Karpas-422 (cell line): ENCODE measurements at places on chromosomes 16 and 17. TPM values are rescaled to one million over a fixed set of nuclear protein-coding genes. Genes with fewer than 3 reads are reported as not detected.

HS3ST3B1 gene
- total RNA-seq = not detected in 2 replicates

DPEP1 gene
- total RNA-seq = 0.87 and 1.7 TPM in 2 replicates

- DNase-seq = no peak
These were observed 13.9 kb upstream of the SCNN1B start for GRCh38 chr16:23288209-23288608.

GSG1L gene
- total RNA-seq = not detected in 2 replicates

- DNase-seq = no peak
These were observed 8.1 kb downstream of the SCNN1B start for GRCh38 chr16:23310217-23310616.

NLRC3 gene
- total RNA-seq = 22.4 and 31.5 TPM in 2 replicates

CCT6B gene
- total RNA-seq = 5.4 and 7.0 TPM in 2 replicates

KRTAP4-4 gene
- not detected in 2 replicates for total RNA-seq

- no peak for DNase-seq
These were observed 20.1 kb upstream of the ADCY9 start for GRCh38 chr16:4136229-4136813.

GRCh38 chr17:1759529-1759928, 2.3 kb upstream of the SERPINF1 start:
- no peak for DNase-seq

DNA sequence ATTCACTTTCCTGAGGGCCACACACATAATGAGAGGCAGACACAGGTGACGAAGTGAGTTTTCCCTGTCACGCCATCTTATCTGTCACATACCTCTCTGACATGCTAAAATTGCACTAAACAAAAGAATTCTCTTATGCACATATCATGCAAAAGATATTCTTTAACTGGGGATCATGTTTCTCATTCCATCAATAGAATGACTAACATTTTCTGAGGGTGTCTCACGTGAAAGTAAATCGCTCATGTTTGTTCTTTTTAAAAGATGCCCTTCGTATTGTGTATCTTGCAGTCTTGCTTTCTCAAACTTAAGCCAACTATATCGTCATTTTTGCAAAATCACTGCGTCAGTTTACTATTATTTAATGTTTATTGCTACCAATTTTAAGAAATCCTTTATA, 306.4 kb downstream of the WWOX start:
- no peak for DNase-seq

DNA sequence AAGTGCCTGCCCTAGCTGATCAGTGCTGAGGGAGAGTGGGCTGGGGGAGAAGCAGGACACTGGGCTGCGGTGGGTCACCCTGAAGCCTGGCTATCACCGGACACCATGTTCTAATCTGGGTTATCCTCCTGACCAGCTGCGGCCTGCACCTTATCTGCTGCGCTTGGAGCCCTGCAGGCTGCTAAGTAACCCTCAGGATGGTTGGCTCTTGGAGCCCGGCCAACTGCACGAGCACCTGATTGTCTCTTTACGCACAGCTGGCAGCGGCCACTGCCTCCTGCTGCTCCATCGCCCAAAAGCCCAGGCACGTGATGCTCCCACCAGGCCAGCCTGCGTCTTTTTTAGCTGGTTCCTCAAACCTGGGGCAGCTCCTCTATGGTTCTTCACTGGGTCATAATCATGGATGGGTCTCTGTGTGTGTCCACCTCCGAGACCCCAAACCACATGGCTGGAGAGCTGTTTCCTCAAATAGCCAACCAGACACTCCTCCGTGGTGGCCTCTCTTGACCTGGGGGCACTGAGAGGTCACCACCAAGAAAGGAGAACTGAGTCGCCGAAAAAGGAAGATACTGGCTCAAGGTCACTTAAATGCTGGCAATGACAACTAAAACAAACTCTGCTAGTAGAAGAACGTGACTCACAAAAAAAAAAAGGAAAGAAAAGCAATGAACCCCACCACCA, 21.7 kb downstream of the SPHK1 start:
- DNase-seq = peak; percentile 85

DNA sequence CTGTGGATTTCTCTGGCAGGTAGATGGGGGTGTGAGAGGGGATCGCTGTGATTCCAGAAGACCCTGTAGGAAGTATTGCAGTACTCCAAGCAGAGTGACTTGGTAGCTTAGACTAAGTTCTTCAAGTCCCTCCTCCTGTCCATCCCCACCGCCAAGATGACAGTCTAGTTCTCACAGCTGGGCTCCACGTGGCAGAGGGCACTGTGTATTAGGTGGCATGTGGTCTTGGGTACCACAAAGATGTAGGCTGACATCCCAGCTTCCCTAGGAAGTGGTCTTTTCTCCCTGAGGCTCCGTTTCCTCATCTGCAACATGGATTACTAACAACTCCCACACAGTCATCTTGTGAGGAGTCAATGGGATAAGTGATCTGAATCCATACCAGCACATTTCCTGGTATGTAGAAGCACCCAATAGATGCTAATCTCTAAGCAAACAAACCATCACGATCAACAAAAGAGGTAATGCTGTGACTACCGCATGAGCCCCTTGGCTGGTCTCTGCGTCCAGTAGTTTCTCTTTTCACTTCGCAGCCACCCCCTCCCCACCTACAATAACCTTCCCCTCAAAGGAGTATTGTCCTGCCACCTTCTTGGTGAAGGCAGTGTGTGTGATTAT, 349.1 kb upstream of the EEF2KMT start:
- no peak for DNase-seq

CDH15 gene
- total RNA-seq = 0.11 TPM in 1 of 2 replicates, not detected in the other
